ENCODE measurements at places on chromosomes 1 and 21.
A peak's percentile ranks its signal among the peaks of the same experiment; 100 is the strongest.

DNA sequence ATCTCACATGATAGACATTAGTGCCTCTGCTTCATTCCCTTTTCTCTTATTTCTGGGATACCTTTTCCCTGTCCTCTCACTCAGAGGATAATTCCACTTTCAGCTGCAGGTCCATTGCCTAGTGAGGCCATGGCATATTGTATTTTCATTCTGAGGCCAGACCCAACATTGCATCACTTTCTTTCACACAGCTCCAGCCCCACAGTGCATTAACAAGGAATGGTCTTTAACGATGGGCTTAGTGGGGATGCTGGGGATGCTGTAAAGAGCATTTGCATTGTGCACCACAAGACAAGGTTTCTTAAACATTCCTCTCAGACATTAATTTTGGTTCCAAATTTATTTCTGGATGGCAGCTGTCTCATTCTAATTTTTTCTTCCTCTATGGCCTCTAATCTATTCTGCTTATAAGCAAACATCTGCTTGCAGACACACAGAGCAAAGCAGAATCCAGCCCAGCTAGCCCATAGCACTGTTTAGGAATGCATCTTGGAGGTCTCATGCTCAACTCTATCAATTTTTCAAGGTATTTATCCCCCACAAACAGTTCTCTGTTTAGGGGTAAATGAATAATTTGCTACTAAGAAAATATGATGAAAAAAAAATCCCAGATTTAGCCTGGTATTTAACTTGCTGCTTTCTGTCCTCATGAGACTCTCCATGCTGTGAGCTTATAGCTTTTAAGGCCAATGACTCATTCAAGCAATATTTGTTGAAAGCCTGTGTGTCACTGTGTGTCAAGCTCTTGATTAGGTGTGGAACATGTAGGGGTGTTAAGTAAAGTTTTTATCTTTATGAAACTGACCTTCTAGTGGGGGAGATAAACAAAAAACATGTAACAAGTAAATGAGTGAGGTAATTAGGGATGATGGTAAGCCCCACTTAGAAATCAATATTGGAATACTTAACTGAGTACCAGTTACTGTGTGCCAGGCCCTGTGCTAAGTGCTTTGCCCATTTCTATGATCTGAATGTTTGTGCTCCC is 44.5 kb upstream of the CCDC190 start:
- DNase-seq, result no peak

GRCh38 chr1:43358121-43358745 is 548 bp upstream of the CDC20 start:
- peak; percentile 79 for DNase-seq

DNA sequence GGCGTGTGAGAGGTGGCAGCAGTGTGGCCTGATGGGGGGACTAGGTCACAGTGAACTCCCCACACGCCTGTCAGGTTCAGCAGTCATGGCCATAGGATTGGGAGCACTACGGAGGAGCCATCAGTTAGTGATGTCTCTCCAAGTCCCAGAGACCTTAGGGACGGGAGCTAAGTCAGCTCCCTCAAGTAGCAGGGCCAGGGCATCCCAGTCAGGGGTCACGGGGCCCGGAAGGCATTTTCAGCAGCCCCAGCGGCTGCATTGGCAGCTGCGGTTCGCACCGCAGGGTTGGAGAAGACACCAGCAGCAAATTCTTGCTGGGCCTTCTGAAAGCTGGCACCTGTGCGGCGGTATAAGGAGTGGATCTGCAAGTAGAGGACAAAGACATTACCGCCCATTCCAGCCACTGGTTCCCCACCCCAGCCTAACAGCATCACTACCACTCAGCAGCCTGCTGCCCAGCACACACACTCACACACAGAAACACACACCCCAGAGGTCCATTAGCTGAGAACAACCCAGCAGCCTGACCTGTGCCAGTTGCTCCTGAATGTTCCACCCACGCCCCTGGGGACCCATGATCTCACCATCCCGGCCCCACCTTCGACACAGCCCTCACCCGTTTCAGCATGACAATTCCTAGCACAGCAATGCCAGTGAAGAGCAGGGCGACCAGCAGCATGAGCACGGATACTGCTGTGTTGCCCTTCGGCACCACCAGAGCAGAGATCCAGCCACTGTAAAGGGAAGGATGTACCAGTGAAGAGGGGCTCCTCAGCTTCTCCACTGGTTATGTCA is 972 bp upstream of the ENTREP3 start:
- no peak for DNase-seq

GRCh38 chr1:39827201-39827600 is 38.5 kb upstream of the BMP8B start:
- no peak for DNase-seq

DNA sequence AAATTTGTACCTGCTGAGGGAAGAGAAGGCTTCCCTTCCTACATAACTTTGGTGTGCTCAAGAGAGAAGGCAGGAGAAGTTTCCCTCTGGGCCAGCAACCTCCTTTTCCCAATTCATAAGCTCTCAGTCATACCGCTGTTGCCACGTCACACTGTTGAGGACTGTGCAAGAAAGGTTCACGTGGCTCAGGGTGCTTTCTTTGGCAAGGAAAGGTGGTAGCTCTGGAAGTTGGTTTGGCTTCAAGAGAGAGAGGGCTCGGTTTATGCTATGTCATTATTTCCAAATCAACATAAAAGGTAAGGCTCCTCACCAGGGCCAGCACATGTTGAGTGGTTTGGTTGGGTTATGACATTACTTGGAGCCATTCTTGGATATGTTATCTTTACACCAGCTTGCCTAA is 77.3 kb downstream of the TNFSF18 start:
- no peak for DNase-seq

- DNase-seq, result no peak
Observed at GRCh38 chr1:234528074-234528865, 49.3 kb upstream of the TARBP1 start.

GRCh38 chr1:228990906-228991569 is 255.8 kb downstream of the RHOU start:
- DNase-seq, result no peak

GRCh38 chr1:180579961-180580611 is 21.3 kb downstream of the OVAAL start:
- peak; percentile 43 for DNase-seq

GRCh38 chr1:109197158-109198042 is 16.3 kb upstream of the SARS1 start:
- DNase-seq, result no peak

DNA sequence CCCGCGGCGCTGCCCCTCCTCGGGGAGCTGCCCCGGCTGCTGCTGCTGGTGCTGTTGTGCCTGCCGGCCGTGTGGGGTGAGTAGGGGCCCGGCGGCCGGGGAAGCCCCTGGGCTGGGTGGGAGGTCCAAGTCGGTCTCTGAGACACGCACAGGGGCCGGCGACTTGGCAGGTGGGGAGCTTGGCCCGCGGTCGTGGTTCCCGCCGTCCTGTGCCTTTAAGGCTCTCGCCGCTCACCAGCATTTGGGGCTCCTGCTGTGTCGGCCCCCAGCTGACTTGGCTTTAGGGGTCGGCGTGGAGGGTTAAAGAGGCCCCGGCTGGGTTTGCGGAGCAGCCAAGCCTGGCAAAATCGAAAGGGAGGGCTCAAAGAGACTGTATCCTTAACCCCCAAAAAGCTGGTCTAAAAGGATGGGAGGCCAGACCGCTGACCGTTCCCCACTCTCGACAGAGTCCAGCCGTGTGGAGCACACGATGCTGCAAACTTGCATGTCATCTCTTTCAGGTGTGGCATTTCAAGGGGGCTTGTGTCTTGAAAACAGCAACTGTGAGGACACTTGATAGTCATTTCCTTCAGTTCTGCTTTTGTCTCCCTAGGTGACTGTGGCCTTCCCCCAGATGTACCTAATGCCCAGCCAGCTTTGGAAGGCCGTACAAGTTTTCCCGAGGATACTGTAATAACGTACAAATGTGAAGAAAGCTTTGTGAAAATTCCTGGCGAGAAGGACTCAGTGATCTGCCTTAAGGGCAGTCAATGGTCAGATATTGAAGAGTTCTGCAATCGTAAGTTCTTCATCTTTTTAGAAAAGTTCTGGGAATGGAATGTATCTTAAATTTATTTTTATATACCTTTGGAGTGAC is 540 bp downstream of the CD55 start:
- DNase-seq, result peak; percentile 60

DNA sequence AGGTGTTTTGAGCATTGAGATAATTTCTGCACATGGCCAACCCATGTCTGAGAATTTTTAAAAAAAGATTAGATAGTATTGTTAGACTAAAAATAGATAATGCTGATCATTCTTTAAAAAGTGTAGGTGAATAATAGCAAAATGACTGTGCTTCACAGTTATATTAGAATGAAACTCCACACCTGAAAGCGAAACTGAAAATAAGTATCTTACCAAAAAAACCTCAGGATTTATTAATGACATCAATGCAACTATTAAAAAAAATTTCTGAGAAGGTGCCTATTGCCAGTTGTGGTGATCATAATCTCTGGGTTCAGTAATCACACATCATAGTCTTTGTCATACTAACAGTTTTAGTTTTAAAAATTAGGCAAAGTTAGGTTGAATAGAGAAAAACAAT is 36.5 kb downstream of the PLA2G4A start:
- DNase-seq, result no peak

GRCh38 chr1:231020139-231020601 is 19.9 kb downstream of the FAM89A start:
- no peak for DNase-seq

DNA sequence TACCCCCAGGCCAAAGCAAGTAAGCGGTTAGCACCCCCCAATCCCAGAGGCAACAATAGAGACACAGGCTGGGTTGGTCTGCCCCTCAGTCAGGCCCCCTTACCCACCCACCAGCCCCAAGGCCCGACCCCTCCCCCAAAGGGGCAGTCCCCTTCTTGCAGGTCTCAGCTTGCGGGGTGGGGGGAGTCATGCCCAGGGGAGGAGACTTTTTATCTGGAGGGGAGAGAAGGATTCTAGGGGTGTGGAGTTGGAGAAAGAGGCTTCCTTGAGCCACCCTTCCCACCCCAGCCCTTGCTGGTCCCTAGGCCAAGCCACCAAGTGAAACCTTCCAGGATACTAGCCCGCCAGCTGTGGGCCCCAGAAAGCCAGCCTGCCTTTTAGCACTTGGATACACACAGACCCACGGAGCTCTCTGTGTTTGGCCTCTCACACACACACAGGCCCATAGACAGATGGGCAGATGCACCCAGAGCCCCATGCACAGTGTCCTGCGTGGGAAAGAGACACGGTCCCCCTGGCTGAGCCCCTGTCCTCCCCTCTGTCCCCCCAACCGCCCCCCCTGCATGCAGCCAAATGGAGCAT is 7.1 kb downstream of the TMEM54 start:
- DNase-seq, result peak; percentile 40

DNA sequence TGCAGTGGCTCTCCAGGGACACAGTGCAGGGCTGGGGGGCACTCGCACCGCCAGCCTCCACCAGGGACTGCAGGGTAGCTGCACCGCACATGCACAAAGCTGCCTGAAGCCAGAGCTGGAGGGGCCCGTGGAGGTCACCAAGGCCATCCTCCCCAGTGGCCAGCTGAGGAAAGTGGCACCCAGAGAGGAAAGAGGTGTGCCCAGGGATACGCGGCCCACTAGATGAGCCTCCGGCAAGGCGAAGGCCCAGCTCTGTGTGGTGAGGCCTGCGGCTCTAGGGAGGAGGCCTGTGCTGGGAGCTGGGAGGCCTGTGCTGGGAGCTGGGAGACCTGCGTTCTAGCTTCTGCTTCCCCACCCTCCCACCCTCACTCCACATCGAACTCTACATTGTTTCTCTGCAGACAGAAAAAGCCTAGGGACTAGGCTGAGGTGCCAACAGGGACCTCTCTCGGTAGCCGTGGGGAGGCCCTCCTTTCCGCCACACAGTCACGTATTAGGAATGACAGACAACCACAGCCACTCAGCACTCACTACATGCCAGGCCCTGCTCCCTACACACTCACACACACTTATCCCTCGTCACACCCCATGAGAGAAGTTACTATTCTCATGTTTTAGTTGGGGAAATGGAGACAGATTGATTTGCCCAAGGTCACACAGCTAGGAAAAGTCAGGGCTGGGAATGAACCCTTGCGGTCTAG is 921 bp upstream of the ASCL5 start:
- no peak for DNase-seq

- peak; percentile 31 for DNase-seq
Observed at GRCh38 chr21:26125433-26126167, 45.0 kb downstream of the APP start.

DNA sequence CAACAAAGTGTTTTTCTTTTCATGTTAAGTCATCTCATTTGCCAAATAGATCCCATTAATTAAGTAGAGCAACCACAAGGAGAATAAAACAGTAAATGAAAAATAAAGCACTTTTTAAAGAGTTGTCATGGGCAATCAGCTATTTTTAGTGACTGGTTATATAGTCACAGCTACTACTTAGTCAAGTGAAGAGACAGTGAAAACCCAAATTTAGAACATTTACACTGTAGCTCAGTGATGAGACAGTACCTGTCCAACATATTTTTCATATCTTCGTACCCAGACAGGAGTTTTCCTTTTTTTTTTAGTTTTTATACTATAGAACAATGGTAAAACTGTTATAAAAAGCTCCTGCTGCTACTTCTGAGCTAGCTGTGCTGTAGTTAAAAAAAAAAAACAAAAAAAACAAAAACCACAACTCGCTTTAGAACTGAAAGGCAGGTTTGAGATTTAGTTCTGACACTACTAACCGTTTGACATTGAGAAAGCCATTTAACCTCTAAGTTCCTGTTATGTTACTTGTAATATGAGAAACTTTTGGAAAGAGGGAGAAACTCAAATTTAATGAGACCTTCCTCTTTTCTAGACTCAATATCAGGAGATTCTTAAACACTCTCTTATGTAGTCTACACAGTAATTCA is 777.5 kb downstream of the ADGRL2 start:
- no peak for DNase-seq

GRCh38 chr1:208069317-208069716 is 158.4 kb upstream of the CD34 start:
- peak; percentile 60 for DNase-seq

All from NCI-H1417 (cell line).